AG10803 (cell line): ENCODE measurements at places on chromosomes 6 and 20.

- no peak for DNase-seq
Measured at GRCh38 chr6:140912686-140913085, 1220.0 kb upstream of the GJE1 start.

DNA sequence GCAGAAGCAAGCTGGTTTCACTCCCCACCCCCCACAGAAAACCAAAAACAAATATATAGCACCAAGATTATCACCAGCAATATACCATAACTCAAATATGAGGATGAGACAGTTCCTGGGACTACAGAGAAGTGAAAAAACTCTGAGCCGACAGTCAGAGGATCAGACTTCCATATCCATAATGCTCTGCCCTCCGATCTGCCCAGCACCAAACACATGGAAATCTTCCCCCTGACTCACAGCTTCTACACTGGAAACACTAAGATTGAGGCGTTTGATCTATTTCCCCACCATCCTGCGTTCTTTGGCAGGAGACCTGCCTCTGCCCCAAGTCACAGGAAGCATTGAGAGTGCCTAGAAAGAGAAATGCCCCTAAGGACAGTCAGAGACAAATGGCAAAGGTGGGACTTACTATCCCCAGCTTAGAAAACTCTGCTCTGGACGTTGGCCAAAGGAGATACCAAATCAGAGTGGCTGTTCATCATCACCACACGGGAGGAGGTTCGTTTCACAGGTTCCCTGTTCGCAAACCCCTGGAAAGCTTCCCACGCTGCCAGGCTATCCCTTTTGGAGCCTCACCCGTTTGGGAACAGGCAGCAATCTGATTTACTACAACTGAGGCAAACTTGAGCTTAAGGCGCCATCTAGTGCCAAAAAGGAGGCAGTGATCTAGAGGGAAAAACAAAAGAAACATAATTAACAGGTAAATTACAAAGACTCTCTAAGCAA, 48.7 kb upstream of the SRSF6 start:
- DNase-seq: peak; percentile 59

GRCh38 chr6:18600255-18600654, 213.1 kb downstream of the RNF144B start:
- no peak for DNase-seq

DNA sequence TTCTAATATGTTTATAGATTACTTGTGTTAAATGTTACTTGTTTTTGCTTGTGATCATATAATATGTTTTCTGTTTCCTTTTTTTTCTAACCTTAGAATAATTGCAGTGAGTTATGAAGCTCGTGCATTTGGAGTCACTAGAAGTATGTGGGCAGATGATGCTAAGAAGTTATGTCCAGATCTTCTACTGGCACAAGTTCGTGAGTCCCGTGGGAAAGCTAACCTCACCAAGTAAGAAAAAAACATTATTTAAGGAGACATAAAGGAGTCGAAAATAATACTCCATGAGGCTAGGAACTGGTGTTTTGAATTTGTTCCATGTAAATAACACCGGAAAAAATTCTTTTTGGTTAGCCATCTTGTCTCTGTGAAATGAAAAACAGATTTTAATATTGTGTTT, 6.9 kb downstream of the POLH start:
- peak; percentile 80 for DNase-seq

- DNase-seq: no peak
Measured at GRCh38 chr20:31675828-31676608, 38.3 kb downstream of the COX4I2 start.
